CD4-positive, alpha-beta T cell treated with Interferon gamma for 1 hour (primary cell): ENCODE measurements at places on chromosomes 6 and 20.

- no peak for DNase-seq
Observed at GRCh38 chr20:52953020-52953419, 19.1 kb upstream of the TSHZ2 start.

DNA sequence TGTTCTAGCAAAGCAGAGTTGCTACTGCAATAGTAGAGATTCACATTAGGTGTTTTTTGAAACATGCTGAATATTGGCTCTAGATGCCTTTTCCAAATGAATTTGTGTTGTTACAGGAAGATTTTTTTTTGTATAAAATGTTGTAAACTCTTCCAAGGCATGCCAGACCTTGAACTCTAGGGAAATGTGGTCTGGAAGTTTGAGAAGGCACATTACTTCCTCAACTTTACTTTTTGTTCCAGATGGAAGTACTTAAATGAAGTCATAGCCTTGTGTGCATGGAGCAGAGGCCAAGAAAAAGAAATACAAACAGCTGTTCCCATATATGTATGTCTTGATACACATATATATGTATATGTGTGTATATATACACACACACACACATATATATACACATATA, 585.7 kb upstream of the MARCKS start:
- no peak for DNase-seq

DNA sequence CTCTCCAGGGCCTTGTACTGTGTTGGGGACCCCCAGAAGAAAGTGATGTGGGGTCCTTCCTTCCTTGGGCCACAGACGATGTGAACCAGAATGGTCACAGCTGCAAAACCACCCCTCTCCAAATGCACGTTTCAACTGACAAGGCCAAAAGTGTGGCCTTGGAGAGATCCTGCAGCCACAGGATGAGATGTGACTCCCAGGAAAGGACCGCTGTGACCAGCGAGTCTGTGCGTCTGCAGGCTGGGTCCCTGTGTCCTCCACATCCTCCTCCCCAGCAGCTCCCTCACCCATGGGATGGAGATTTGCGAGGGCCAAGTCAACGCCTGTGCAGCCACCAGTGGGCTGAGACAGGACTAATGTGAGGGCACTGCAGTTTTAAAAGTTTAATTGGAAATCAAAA, 247.0 kb downstream of the ERMARD start:
- no peak for DNase-seq

DNA sequence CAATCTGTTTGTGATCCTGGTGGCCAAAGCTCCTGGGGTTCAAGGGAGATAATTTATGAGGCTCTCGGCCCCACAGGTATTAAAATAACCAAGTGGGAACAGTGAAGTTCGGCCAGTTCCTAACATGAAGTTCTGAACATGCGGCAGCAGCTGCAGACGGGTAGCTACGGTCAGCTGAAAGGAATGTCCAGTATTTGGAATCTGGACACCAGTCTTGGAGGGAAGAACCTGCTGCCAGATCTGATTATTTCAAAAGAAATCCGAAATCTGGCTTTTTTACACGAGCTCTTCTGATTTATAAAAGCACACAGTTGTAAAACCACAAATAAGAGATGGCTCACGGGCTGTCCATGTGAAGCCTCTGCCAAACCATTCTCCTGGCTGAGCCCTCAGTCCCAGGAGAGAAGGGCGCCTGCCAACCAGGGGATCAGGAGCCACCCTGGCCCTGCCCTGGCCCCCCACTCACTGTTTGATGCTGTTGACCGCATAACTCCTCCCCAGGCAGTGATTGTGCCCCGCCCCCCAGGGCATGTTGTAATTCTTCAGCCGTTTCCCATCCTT, 28.2 kb upstream of the KCNB1 start:
- no peak for DNase-seq

DNA sequence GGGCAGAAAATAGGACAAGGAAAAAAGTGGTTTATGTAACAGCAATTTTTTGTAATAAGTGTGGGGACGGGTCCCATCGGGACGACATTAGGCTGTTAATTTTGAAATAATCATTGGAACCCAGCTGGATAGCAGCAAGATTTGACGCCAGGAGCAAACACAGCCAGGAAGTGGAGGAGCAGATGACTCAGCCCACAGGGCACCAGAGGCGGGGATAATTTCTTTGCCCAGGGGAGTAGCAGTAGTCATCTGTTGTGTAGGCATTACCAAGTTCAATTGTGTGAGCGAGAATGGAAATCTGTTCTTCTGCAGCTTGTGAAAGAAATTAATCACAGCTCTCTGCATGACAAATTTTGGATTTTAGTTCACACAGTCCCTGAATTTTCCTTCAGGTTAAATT, 22.6 kb upstream of the RIN2 start:
- DNase-seq, result peak; percentile 48

GRCh38 chr20:6740096-6740495, 27.4 kb upstream of the BMP2 start:
- no peak for DNase-seq

GRCh38 chr20:48923149-48923718, 1.7 kb downstream of the ARFGEF2 start:
- DNase-seq, result no peak

DNA sequence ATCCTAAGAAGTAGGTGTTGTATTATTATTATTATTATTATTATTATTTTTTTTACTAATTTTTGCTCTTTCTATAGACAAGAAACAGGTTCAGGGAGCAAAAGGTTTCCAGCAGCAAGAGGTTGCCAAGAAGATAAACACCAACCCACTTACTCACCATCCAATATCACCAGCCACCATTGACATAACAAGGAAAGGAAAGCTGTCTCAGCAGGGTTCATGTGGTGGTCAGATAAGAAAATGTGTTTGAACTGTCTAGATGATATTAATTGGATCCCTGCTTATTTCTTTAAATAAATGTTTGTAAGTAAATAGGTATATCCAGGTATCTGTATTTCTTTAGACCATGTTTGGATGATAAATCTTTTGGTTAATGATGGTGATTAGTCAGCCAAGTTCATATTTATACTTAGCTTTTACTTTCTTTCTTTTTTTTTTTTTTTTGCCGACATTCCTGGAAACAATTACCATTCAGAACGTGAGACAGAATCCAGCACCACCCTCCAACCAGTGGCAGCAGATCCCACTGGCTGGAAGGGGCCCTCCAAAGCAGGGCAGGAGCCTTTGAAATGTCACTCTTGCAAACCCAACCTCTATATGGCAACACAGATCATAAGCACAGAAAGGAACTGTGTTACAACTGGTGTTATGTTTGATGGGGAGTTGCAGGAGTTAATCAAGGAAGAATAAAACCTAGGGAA, 139.2 kb upstream of the ECI2 start:
- no peak for DNase-seq

- peak; percentile 81 for DNase-seq
Observed at GRCh38 chr6:35370124-35370741, 27.9 kb downstream of the PPARD start.

DNA sequence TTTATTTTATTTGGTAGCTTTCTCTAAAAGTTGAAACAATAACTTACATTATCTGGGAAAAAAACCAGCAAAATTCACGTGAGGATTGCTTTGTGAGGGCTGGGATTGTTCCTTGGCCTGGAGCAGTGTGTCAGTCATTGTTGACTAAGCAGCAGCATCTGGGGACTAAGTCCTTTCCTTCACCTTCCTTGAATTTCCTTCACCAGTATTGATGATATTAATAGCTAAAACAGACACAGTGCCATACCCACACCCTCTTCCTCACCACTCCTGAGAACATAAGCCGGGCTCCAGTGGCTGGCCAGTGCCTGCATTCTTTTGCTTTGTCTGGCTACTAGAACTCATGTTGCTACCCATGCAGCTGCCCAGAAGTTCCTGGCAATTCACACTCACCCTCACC, 23.7 kb downstream of the PLCB1 start:
- DNase-seq, result no peak

GRCh38 chr6:131765081-131765803, 42.6 kb upstream of the ENPP1 start:
- DNase-seq, result no peak

DNA sequence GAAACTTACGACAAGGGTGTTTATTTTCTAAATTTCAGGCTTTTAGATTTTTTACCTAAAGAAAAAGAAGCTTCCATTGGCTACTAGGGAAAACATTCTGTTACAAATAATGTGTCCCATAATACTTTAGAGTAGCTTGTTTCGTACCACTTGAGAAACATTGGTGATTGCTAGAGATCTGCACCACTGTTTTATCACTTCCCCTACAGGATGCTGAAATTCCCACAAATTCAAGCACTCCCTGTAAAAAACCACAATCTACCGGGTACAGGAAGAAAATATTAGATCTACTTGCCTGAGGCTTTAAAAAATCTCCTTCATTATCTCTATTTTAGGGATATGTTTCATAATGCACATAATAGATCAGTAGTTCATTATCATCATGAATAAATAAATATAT, 29.9 kb downstream of the SEL1L2 start:
- no peak for DNase-seq

GRCh38 chr20:35303735-35304491, 11.7 kb upstream of the FAM83C start:
- peak; percentile 79 for DNase-seq

DNA sequence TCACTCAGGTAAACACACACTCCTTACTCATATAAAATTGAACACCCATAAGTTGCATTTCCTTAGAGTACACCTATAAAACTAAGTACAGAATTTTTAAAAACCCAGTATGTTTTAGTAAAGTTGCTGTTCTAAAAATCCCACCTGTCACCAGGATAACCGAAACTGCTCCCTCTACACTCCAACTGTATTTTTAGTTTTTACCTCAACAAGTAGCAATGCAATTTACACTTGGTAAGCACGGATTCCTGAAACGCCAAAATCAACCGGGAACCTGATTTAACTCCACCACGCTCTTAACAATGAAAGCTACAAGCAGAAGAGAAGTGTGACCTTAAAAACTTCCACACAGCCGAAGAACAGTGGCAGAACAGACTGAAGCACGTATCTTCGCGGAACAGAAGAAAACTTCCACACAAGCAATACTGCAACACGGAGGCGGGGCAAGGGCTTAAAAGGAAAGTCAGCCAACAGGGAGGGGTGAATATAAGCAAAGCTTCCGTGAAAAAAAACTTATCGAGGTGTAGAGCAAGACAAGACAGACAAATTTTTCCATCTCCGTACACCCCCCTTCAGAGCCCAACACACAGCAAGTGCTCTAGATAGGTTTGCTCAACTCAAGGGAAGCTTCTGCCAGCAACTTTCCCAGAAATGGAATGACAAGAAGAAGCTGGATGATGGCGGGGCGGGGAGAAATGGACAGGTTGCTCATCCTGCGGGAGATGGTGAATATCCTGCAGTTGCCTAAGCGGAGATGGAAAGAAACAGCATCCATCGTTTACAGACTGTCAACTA, 1.4 kb downstream of the STAU1 start:
- DNase-seq, result peak; percentile 54

GRCh38 chr6:12577124-12577850, 139.3 kb upstream of the PHACTR1 start:
- DNase-seq, result no peak

DNA sequence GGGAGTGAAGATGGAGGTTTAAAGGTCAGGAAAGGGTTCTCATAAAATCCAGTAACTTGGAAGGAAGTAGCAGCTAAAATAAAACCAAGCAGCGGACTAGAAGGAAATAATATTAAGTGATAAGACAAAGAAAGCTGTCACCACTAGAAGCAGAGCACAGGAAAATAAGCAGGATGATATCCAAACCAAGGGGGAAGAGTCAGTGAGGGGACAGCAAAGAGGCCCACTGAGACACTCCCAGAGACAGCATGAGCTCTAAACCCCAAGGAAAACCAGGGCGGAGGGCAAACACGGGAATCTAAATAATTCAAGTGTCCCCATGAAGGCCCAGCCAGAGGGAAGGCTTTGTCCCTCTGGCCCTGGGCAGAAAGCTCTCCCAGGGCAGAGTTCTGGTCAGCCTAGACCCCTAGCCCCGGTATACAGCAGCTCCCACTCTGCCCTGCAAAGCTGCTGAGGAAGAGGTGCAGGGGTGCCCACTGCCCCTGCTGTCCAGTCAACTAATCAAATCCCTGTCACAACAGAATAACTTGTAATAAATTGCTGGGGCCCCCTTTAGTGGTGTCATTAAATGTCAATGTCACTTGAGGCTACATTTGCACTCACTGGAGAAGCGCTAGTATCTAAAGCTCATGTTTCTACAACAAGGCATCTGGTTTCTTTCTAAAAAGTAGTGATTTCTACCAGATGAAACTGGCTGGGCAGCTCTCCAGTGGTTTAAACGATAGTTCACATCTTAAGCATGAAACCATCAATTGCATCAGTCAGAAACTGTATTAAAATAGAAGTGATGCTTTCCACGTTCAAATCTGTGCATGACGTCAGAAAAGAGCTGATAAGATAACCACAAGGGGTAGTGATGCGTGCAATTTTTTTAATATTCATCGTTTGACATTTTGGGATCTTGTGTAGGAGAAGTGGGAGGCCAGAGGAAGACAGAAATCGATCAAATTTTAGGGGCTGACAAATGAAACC, 13.6 kb downstream of the PDE10A start:
- DNase-seq, result no peak

DNA sequence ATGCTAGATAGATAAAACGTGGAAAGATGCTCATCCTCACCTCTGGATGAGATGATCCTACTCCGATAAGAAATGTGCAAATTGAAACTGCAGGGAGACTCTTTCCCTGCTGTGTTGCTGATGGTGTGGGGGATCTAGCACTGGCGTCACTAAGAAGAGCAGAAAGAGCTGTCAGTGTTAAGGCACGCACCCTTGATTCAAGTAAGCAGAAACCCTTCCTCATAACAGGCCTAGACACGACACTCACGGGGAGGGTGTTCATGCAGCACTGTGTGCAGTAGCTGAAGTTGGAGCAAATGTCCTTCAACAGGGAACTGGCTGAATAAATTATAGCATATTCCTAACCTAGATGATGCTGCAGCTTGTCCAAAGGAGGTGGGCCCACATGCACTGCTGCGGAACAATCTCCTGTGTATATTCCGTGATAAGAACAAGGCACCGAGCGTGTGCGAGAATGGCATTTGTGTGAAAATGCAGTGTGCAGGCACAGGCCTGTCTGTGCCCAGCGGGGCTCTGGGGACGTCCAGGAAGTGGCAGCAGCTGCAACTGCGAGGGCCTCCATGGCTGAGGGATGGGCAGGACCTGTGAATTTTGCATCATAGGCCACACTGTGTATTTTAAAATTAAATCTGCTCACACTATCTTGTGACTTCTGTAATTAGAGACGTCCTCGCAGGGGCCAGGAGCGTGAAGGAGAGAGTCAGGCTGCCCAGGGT, 64.0 kb downstream of the TCP11 start:
- no peak for DNase-seq

GRCh38 chr6:160386869-160387530, 38.8 kb downstream of the SLC22A3 start:
- no peak for DNase-seq

- no peak for DNase-seq
Observed at GRCh38 chr6:89050697-89051096, 29.9 kb upstream of the PNRC1 start.

- DNase-seq, result peak; percentile 7
Observed at GRCh38 chr6:33815854-33816253, 12.1 kb upstream of the MLN start.

- peak; percentile 35 for DNase-seq
Observed at GRCh38 chr6:162184465-162184864, 543.1 kb downstream of the PRKN start.

GRCh38 chr6:135424385-135424784, 73.2 kb downstream of the AHI1 start:
- no peak for DNase-seq

- DNase-seq, result no peak
Observed at GRCh38 chr20:45500022-45500421, 15.4 kb downstream of the SPINT3 start.
